ENCODE measurements at places on chromosomes 3 and 15.

DNA sequence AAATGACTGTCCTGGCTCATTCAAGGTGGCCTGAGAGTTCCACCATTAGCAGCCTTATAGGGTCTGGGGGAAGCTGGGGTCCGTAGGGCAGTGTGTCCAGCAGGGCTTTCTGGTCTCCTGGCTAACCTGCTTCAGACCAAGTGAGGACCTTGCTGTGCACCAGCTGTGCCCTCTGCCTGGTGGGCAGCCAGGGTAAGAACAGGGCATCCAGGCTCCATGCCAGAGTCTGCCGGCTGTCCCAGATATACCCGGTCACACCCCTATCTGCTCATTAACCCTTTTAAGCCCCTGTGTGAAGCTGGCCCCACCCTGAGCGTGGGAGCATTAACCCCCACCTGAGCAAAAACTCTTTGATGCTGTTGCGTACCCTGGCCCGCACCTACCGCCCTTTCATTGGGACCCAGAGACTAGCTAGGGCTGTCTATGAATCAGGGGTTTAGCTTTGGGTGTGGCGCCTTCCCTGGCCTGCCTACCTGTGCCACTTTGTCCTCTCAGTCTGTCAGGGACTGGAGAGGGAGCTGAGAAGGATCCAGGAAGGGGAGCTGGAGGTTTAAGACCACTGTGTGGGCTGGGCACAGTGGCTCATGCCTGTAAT is 17.6 kb downstream of the SEMA3F start:
- DNase-seq, result no peak

- DNase-seq, result no peak
Measured at GRCh38 chr3:127669541-127670228, 3.1 kb upstream of the ABTB1 start.

- DNase-seq, result no peak
Measured at GRCh38 chr3:110598847-110599490, 472.6 kb upstream of the NECTIN3 start.

- DNase-seq, result no peak
Measured at GRCh38 chr3:10483364-10483675, 22.1 kb downstream of the ATP2B2 start.

- DNase-seq, result no peak
Measured at GRCh38 chr3:123331006-123331405, 117.9 kb downstream of the ADCY5 start.

DNA sequence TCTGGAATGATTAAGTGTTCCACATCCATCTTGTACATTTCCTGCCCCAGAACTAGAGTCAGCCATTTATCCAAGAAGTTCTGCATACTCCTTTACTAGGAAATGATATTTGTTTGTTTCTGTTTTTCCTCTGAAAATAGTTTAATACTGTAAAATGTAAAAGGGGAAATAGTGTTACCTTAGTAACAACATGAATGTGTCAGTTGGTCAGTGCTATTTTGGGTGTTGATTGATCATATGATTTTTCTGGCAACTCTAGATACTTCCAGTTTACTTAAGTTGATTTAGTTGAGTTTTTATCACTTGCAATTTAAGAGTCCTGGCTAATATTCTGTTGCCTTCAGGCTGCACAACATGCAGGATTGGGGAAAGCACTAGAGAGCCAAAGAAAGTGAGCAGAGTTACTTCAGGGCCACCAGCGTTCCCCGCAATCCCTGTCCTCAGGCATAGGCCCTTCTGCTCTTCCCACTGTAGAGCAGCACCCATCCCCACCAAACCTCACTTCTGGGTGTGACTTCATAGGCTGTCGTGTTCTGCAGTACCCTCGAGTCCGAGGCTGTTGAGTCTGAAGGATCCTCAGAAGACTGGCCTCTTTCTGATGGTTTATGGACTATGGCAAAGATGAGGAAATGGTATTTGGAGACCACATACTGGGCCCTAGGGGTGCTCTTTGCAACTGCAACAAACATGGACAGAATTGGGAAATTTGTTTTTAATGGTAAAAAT is 69.0 kb downstream of the CHD2 start:
- no peak for DNase-seq
